Natural killer cell treated with Interleukin-12 subunit alpha and Interleukin-12 subunit beta and Interleukin-15 and Interleukin-18, amount 100 ng/mL, for 72 hours (primary cell): ENCODE measurements at places on chromosomes 2 and 18.

- no peak for DNase-seq
Observed at GRCh38 chr18:56294484-56295183, 343.8 kb downstream of the TXNL1 start.

DNA sequence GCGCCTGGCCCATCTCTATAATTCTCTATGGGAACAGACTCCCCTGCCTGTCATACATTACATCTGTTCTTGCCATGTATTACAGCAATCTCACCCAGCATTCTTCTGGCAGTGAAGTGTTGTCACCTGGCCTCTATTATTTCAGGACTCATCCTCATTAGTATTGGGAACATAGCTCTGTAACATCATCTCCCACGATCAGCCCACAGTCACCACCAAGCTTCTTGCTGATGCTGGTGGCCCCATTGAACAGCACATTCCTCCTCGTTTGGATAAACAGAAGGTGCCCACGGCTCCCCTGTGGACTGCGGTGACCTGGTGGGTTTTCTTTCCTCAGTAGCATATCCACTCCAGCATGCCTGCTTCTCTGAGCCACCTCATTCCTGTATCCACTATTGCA, 21.5 kb downstream of the CHCHD5 start:
- DNase-seq, result no peak

DNA sequence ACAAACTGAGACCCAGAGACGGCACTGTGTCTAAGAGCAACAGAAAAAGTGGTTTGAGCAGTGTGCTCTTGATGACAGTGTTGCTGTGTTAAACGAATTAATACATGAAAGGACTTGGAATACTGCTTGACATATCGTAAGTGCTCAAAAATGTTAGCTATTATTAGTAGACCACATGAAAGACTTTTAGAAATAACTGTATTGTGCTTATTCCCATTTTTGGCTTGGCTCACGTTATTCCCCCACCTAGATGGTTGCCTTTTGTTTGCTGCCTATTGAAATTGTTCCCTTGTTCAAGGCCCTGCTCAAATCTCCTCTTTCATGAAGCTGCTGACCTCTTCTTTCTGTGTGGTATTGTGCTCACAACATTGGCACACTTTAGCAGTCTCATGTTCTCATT, 27.8 kb upstream of the C2orf74 start:
- DNase-seq, result no peak

DNA sequence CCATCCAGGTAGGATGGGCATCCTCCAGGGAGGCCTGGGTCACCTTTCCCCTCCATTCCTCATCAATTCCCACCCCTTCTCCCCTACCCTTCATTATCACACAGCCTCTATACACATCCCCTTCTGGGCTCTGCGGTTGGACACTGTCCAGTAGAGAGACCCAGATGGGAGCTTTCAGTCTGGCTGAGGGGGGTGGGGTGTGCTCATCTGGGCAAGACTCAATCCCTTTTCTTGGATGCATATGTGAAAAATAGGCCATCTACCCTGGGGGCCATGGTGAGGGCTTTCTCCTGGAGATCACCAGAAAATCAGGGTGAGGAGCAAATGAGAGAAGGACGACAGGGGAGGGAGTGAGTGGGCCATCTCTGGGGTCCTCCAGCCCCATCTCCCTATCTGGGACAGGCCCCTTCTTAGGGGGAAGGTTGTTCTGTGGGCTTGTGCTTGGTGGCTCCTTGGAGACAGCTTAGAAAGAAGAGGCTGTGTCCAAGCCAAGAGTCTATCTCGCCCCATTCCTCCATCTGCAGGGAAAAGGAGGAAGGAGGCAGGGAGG, 160.1 kb downstream of the DYSF start:
- no peak for DNase-seq

DNA sequence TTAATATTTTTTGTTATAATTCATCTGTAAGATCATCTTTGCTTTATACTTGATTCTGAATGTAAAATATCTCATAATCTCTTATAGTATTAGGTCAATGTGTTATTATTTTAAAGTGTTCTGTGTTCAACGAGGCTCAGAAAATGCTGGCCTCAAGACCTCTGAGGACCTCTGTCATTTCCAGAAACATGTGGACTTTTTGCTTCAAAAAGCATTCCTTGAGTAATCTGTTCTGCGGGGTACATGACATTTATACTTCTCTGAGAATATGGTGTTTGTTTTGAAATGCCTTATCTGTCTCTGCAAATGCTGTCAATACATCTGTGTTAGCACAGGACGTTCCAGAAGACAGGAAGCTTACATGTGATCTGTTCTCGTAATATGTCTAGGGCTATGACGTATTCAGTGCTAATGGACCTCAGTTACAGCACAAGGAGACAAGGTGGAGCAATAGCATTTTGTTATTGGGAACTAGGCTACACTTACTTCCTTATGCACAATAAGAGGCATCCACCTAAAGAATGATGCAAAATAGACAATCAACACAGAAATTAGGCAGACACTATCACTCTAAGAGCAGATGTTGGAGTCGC, 37.6 kb upstream of the IL1RL1 start:
- DNase-seq, result no peak
